ENCODE measurements at places on chromosomes 5 and 9. TPM values are rescaled to one million over a fixed set of nuclear protein-coding genes. Genes with fewer than 3 reads are reported as not detected.

The SPATA31A3 gene
- not detected for total RNA-seq

The TMC1 gene
- 0.93 TPM for total RNA-seq

The ZNF169 gene
- total RNA-seq = 2.9 TPM

The SGCD gene
- 16.9 TPM for total RNA-seq

The SLC36A3 gene
- not detected for total RNA-seq

The GLRA1 gene
- not detected for total RNA-seq

The FBXL7 gene
- 2.2 TPM for total RNA-seq

The SPINK13 gene
- not detected for total RNA-seq
